B cell (primary cell): ENCODE measurements at places on chromosomes 1 and 21. TPM values are rescaled to one million over a fixed set of nuclear protein-coding genes. Genes with fewer than 3 reads are reported as not detected.
A peak's percentile ranks its signal among the peaks of the same experiment; 100 is the strongest.

The PRRX1 gene
- total RNA-seq: not detected in 2 replicates

The IL20 gene
- total RNA-seq: not detected in 2 replicates

The KRTAP19-3 gene
- not detected in 2 replicates for total RNA-seq

The C1orf87 gene
- total RNA-seq: not detected in 2 replicates

The CYP4X1 gene
- total RNA-seq: not detected in 2 replicates

The ERICH3 gene
- 0.27 and 0.46 TPM in 2 replicates for total RNA-seq

The GIPC2 gene
- total RNA-seq: not detected in 2 replicates

The LCE1C gene
- not detected in 2 replicates for total RNA-seq

The SPRR5 gene
- total RNA-seq: not detected in 2 replicates

GRCh38 chr1:99281105-99281504, 16.8 kb downstream of the PLPPR4 start:
- H3K4me1 ChIP-seq: no peaks in the 10 kb centered on the region
- H3K27me3 ChIP-seq: no peaks in the 10 kb centered on the region
- no peaks in the 10 kb centered on the region for H3K36me3 ChIP-seq
- H3K27ac ChIP-seq: no peak overlapping the region

DNA sequence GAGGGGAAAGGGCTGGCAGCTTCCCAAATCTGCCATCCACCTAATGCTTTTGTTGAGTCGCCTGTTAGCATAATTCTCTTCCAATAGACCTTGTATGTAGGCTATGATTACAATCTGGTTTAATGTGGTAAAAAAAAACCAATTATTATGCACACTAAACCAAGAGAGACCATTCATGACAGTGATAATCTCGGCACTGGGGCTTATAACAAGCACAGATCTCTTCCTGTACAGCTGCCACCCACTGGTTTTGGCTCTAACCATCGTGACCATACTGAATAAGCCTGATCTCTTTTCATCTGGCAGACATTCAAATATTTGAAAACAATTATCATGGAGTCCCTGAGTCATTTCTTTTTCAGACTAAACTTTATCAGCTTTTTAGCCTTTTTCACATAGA, 12.0 kb upstream of the SYT14 start:
- no peak overlapping the region for H3K27ac ChIP-seq
- no peaks in the 10 kb centered on the region for H3K4me1 ChIP-seq
- no peaks in the 10 kb centered on the region for H3K27me3 ChIP-seq
- no peaks in the 10 kb centered on the region for H3K36me3 ChIP-seq

GRCh38 chr1:67239738-67240137, 67.9 kb upstream of the IL12RB2 start:
- no peak overlapping the region for H3K4me3 ChIP-seq
- H3K27me3 ChIP-seq: no peaks in the 10 kb centered on the region
- H3K36me3 ChIP-seq: no peaks in the 10 kb centered on the region
- no peak for DNase-seq
- H3K27ac ChIP-seq: no peak overlapping the region
- H3K4me1 ChIP-seq: no peaks in the 10 kb centered on the region

DNA sequence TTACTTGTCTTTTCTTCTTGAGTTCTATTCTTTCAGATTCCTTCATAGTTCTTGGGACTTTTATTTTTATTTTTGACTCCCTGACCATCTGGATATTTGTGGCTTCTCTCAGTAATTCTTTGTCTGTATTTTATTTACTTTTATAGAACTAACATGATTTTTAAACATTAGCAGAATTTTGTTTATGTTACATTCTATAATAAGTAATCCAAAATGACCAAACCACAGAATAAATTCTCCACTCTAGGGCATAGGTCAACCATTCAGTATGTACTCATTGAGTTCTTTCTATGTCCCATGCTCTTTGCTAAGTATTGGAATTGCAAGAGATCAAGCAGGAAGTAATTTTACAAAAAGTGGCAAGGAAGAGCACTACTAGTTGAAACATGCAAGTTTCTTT, 969.0 kb downstream of the TTLL7 start:
- no peaks in the 10 kb centered on the region for H3K27me3 ChIP-seq
- no peaks in the 10 kb centered on the region for H3K4me1 ChIP-seq
- no peak for DNase-seq
- no peaks in the 10 kb centered on the region for H3K36me3 ChIP-seq
- H3K4me3 ChIP-seq: no peak overlapping the region
- H3K27ac ChIP-seq: no peak overlapping the region

- DNase-seq: no peak
- no peak overlapping the region for H3K27ac ChIP-seq
- no peak overlapping the region for H3K4me3 ChIP-seq
Measured at GRCh38 chr1:70504176-70504820, 93.2 kb downstream of the CTH start.

DNA sequence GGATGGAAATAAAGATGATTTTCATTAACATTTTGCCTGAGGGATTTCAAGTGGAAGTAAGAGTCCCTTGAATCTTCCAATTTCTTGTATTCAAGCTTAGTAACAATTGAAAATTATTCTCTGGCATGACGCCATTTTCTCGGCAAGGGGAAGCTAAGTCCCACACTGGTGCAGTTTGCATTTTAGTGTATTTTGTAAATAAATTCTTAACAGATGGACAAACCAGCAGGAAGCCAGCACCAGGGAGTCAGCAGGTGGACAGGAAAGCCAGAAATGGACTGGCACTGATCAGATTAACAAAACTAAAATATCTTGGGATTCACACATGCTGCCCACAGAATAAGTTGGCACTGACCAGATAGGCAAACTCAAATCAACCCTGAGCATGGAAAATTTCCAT, 311.3 kb downstream of the LRRIQ3 start:
- H3K36me3 ChIP-seq: no peaks in the 10 kb centered on the region
- no peaks in the 10 kb centered on the region for H3K4me1 ChIP-seq
- H3K27me3 ChIP-seq: no peaks in the 10 kb centered on the region

DNA sequence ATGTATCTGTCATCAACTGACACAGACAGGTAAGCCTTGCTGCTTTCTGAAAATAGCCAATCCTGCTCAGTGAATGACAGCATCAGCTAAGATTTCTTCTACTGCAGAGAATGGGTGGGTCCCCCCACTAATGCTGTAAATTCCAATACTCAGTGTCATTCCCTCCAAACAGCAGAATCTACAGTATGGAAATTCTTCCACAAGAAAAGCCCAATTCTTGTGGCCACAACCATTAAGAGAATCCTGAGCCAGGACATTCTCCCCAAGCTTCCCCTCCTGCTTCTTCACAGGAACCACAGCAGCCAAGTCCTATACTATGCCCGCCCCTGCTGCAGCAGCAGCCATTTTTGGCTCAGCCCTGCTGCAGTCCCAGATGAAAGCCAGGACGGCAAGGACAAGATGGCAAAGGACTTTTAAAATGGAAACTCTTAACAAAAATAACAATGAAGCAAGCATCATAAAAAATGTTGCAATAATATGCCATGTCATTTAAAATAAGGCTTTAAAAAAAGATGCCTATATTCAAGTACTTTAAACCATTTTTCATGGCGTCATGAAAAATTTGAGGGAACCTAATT, 26.8 kb downstream of the EIF4G3 start:
- DNase-seq: no peak
- peaks cover 25% of the 10 kb centered on the region for H3K36me3 ChIP-seq
- H3K27ac ChIP-seq: no peak overlapping the region
- no peaks in the 10 kb centered on the region for H3K4me1 ChIP-seq
- no peaks in the 10 kb centered on the region for H3K27me3 ChIP-seq

GRCh38 chr21:37436174-37436573, 69.6 kb downstream of the DYRK1A start:
- no peaks in the 10 kb centered on the region for H3K27me3 ChIP-seq
- peaks cover 18% of the 10 kb centered on the region for H3K4me1 ChIP-seq
- H3K27ac ChIP-seq: no peak overlapping the region
- H3K36me3 ChIP-seq: no peaks in the 10 kb centered on the region
- no peak for DNase-seq

DNA sequence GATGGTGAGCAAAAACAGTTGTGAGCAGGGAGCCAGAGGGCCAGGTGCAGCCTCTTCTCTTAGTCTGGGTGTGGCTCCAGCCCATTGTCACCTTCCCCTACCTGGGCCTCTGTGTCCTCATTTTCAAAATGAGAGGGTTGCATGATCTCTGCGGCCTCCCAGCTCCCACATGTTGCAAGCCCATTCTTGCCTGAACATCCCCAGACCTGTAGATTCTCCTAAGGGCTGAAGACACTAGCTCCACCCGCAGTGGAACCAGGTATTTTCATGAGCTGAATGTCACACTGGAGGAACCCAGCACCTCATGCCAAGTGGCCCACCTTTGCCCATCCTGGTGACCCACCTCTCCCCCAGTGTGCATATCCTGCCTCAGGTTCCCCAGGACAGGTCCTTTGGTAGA, 12.3 kb downstream of the IKBKE start:
- no peak overlapping the region for H3K27ac ChIP-seq
- peaks cover 69% of the 10 kb centered on the region for H3K36me3 ChIP-seq
- H3K4me3 ChIP-seq: no peak overlapping the region
- no peaks in the 10 kb centered on the region for H3K4me1 ChIP-seq
- DNase-seq: no peak

DNA sequence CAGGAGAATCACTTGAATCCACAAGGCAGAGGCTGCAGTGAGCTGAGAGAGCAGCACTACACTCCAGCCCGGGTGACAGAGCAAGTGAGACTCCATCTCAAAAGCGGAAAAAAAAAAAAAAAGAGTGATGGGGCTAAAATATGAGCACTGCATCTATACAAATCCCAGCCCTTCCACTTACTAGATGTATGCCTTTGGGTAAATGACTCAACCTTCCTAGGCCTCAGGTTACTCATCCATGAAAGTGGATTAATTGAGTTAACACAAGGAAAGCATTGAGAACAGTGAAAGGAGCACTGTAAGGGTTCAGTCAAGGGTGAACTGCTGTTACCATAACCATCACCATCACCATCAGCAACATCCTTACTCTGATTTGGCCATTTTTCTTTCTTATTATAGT, 226.4 kb upstream of the C8B start:
- H3K4me3 ChIP-seq: no peak overlapping the region
- no peak for DNase-seq
- H3K4me1 ChIP-seq: no peaks in the 10 kb centered on the region
- no peaks in the 10 kb centered on the region for H3K36me3 ChIP-seq
- H3K27ac ChIP-seq: no peak overlapping the region

GRCh38 chr1:178867670-178868069, 3.2 kb downstream of the ANGPTL1 start:
- H3K27me3 ChIP-seq: no peaks in the 10 kb centered on the region
- peaks cover 63% of the 10 kb centered on the region for H3K36me3 ChIP-seq
- no peak overlapping the region for H3K4me3 ChIP-seq
- peak overlapping the region; percentile 21 for H3K27ac ChIP-seq

- no peak for DNase-seq
- no peak overlapping the region for H3K27ac ChIP-seq
- peaks cover 9% of the 10 kb centered on the region for H3K4me1 ChIP-seq
- no peaks in the 10 kb centered on the region for H3K36me3 ChIP-seq
- H3K4me3 ChIP-seq: no peak overlapping the region
- peaks cover 17% of the 10 kb centered on the region for H3K27me3 ChIP-seq
Measured at GRCh38 chr1:204194080-204194479, 2.2 kb downstream of the KISS1 start.

- no peaks in the 10 kb centered on the region for H3K4me1 ChIP-seq
- DNase-seq: no peak
- H3K27me3 ChIP-seq: no peaks in the 10 kb centered on the region
- H3K36me3 ChIP-seq: no peaks in the 10 kb centered on the region
Measured at GRCh38 chr1:163307479-163308171, 14.1 kb upstream of the NUF2 start.

GRCh38 chr21:45115141-45115540, 40.8 kb downstream of the ADARB1 start:
- no peak for DNase-seq
- peaks cover 81% of the 10 kb centered on the region for H3K4me1 ChIP-seq
- H3K36me3 ChIP-seq: peaks cover under 1% of the 10 kb centered on the region
- H3K27me3 ChIP-seq: no peaks in the 10 kb centered on the region
- H3K27ac ChIP-seq: peak overlapping the region; percentile 10
- no peak overlapping the region for H3K4me3 ChIP-seq

DNA sequence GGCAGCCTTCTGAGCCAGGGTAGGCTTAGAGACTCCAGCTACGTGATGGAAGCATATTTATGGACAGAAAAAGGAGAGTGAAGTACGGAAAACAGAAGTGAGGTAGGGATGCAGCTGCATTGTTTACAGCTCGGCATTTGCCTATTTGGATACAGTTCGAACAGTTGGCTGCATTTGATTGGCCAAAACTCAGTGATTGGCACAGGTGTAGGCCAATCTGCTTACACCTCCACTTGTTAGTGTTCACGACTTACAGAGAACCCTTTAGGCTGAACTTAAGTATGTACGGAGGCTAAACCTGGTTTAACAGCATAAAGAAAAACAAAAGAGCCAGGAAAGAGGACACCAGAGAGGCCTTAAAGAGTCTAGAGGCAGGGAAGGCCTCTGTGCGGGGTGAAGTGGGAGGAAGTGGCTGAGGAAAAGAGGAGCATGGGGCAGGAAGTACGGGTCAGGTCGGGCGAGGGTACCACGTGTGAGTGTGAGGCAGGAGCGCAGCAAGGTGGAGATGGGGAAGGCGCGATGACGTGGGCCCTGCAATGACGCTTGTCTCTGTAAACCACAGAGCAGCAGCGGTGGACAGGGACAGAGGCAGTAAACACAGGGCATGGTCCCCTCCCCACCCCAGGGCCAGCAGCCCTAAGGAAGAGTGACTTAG, 32.0 kb downstream of the RSPH1 start:
- peak overlapping the region; percentile 26 for H3K27ac ChIP-seq
- H3K27me3 ChIP-seq: no peaks in the 10 kb centered on the region
- peaks cover 85% of the 10 kb centered on the region for H3K4me1 ChIP-seq
- no peaks in the 10 kb centered on the region for H3K36me3 ChIP-seq
- DNase-seq: peak; percentile 79

GRCh38 chr1:153032677-153033308, 1.8 kb downstream of the SPRR1B start:
- peaks cover 12% of the 10 kb centered on the region for H3K27me3 ChIP-seq
- no peaks in the 10 kb centered on the region for H3K36me3 ChIP-seq
- H3K4me1 ChIP-seq: no peaks in the 10 kb centered on the region
- DNase-seq: no peak

GRCh38 chr1:65177457-65177856, 29.5 kb downstream of the AK4 start:
- H3K4me3 ChIP-seq: no peak overlapping the region
- no peaks in the 10 kb centered on the region for H3K4me1 ChIP-seq
- no peaks in the 10 kb centered on the region for H3K36me3 ChIP-seq

DNA sequence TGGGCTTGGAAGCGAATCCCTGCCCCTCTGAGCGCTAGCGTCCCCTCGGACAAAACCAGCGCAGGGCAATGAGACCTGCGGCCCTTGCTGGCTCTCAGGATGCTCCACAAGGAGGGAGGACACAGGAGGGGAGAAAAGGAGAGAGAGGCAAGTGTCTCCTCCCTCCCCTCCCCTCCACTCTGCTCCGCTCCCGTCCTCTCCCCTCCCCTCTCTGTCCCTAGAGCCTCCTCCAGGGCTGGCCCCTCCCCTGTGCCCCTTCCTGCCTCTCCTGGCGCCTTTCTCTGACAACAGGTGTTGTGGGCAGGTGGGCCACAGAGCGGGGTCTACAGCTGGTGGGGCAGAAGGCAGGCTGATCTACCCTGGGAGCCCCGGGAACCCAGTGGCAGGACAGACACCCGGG, 35.2 kb downstream of the TP73 start:
- DNase-seq: no peak
- H3K4me1 ChIP-seq: no peaks in the 10 kb centered on the region
- H3K4me3 ChIP-seq: no peak overlapping the region
- H3K36me3 ChIP-seq: no peaks in the 10 kb centered on the region
- H3K27me3 ChIP-seq: no peaks in the 10 kb centered on the region
